ENCODE measurements at places on chromosomes 11 and 22.
A peak's percentile ranks its signal among the peaks of the same experiment; 100 is the strongest.

DNA sequence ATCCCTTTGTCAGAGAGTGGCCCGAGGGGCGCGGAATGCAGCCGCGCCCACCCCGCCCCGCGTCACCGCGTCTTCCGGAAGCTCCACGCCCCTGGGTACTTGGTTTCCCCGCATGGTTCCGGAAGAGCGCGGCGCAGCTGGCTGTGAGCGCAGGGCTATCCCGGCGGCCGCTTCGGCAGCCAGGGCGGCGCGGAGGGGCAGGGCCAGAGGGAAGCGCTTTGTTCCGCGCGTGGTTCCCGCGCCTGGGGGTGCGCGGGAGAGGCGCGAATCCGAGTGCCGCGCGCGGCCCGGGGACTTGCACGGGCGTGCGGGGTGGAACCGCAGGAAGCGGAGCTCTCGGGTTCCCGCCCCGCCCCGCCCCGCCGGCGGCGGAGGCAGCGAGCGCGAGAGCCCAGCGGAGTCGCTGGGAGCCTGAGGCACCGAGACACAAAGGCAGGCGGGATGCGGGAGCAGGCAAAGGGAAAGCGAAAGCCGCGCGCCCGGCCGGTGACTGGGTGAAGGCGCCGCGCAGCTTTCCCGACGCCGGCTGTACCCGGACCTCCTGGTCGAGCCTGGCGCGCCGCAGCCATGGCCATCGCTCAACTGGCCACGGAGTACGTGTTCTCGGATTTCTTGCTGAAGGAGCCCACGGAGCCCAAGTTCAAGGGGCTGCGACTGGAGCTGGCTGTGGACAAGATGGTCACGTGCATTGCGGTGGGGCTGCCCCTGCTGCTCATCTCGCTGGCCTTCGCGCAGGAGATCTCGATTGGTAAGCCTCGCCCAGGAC is at the start of gene PANX1:
PANX1 (plus strand) TSS at position 96 of the 766 bp plus-strand sequence; CDS start at position 568, 472 bp downstream.
- DNase-seq = peak; percentile 79

DNA sequence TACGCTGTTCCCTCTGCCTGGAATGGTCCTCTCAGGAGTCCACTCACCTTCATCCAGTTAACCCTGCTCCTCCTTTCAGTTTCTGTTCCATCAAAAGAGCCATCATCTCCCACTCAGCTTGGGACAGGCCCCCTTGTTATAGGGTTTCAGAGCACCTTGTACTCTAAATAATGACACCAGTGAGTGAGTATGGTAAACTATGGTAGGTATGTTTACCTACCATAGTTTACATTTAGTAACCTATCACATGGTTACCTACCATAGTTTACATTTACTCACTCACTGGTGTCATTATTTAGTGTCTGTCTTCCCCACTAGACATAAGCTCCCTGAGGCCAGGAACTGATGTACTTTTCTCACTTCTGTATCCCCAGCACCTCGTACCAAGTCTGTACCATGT is 130.2 kb upstream of the SESN3 start:
- DNase-seq = no peak

DNA sequence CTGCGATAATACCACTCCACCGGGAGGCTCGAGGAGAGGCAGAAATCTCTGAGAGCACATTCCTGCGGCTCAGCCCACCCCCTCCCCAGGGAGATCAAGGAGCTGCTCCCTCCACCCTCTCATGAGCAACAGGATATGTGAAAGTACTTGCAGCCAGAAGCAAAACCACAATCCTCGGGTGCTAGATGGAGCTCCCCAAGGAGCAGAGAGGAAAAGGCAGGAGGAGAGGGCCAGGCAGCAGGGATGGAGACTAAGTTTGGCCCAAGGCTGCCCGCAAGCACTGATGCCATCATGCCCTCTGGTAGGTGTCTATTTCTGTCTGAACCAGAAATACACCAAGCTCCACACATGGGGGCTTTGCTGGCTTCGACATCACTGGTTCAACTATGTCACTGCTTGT is 22.3 kb downstream of the VPS37C start:
- DNase-seq = peak; percentile 86

DNA sequence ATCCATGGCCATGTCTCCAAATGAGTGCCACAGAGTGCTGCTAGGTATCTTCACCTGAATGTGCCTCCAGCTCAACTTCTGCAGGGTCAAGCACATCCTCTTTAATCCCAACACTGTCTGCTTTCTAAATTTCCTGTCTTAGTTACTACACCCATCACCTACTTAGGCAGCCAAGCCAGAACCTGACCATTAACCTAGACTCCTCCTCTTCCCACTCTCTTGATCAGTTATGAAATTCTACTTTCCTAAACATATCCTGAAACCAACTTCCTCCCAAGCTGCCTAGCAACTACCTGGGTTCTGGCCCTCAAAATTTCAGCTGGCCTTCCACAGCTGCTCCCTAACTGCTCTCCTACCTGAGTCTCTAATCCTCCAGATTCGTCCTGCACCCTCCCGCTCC is 22.7 kb downstream of the CADM1 start:
- no peak for DNase-seq

GRCh38 chr22:36911887-36912661 is 1.4 kb upstream of the CSF2RB start:
- peak; percentile 69 for DNase-seq

GRCh38 chr11:15829312-15829711 is 527.0 kb downstream of the SOX6 start:
- no peak for DNase-seq

- DNase-seq = no peak
Observed at GRCh38 chr11:25710975-25711374, 621.0 kb upstream of the ANO3 start.

DNA sequence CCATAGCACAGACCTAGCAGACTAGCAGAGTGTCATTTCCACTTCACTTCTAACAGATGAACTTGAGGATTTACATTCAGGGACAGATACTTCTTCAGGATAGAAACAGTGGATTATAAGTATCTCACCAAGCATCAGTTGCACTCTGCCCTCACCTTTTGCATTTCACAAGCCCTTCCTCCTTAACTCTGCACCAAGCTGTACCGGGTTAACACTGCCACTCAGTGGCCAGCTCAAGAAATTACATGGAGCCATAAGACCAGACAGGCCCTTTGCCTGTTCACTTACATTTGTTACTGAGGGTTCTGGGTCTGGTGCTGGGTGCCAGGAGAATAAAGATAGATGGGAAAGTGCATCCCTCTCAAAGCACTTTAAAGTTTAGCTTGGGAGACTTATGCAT is 309.8 kb downstream of the SHANK2 start:
- DNase-seq = no peak

DNA sequence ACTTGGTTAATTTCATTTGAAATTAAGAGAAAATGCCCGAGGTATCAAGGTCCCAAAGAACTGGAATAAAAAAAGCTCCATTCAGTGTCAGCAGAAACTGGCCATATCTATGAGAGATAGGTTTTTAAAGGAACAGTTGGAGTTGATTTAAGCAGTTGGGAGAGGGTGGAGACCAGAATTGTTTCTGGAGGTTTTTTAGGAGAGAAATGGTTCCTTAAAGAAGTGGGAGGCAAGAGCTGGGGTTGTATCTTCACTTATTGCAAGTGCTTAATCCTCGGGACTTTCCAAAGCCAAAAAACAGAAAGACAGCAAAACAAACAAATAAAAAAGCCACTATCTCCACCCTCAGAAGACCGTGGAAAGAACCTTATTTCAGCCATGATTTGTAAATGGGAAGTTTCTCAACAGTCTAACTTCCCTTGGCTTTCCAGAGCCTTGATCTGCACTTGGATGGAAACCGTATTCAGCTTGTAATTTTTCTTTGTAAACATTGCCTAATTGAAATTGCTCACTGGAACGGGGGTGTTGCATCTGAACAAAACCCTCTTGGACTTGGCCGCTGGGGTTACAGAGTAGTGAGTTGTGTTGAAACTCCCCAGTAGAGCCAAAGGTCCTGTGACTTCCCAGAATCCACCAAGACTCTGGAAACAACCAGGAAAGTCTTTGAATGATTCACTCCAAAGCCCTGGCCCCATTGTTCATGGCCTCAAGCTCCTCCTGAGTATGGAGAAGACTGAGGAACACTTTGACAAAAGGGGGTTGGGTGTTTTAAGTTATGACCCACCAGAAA is 115.6 kb downstream of the SLC1A2 start:
- DNase-seq = peak; percentile 95

GRCh38 chr11:111604392-111605009 is 2.3 kb downstream of the SIK2 start:
- peak; percentile 39 for DNase-seq

DNA sequence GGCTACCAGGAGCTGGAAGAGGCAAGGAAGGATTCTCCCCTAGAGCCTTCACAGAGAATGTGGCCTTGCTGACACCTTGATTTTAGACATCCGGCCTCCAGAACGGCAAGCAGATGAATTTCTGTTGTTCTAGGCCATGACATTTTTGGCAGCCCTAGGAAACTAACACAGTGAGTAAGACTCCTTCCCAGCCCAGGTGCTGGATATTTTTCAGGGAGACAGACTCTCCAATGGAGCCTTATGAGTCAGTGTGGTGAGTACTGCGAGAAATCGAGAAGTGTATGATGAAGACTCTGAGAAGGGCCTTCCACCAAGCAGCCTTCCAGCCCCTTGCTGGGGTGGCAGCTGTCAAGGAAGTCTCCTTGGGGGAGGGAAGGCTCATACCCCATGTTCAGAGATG is 114.4 kb downstream of the OSBP2 start:
- peak; percentile 19 for DNase-seq

DNA sequence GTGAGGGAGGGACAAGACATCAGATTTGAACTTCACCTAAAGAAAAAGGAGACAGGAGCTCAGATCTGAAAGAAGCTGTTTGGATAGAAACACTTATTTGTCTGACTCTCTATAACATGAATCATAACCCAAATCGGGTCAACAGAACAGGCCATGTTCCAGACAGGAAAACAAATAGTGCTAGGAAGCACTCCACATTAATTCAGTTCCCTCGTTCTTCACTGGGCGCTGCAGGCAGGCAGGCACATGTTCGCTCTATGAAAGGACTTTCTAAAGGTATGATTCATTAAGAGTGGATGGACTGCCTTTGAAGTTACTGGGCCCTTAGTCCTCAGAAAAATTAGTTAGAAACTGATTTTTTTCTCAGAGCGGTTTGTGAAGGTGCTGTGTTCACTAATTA is 137.5 kb upstream of the TRPC6 start:
- no peak for DNase-seq

- DNase-seq = no peak
Observed at GRCh38 chr22:32776802-32777201, 24.7 kb upstream of the TIMP3 start.

DNA sequence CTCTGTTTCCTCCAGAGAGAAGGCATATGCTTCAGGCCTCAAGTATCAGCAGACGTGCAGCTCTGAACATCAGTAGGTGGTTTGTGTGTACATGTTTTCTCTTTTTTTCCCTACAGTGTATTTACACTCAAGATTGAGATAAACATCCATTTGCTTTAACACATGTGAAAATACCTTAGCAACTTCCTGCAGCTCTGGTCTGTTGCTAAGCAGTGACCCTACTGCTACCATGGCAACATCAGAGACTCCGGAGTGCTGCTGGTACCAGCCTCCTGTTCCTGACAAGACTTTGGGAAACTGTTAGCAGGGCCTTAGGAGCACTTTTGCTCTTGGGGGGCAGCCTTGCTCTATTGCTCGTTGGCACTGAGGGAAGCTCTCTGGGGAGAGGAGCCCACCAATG is 221.2 kb upstream of the PLET1 start:
- DNase-seq = no peak

DNA sequence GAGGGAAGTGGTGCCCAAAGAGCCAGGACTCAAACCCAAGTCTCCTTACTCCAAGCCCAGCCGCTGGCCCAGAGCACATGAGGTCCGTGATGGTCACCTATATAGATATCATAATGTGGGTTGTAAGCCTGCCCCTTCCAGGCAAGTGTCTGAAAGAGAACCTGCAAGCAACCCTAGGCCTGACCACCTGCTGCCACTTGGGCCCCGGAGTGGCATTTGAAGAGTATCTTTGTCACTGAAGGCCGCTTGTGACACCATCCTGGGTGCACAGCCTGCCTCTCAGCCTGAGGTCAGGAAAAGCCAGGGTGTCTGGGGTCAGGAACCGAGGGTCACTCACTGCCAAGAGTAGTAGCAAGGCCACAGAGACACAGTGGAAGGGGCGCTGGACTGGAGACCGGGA is 32.4 kb downstream of the OTOG start:
- DNase-seq = no peak

- peak; percentile 60 for DNase-seq
Observed at GRCh38 chr22:49827853-49828598, at the start of gene BRD1. TSS of gene BRD1 (minus strand) at chr22:49827873. CDS start at chr22:49824317, 3,556 bp downstream.

- no peak for DNase-seq
Observed at GRCh38 chr11:46347637-46348311, 511 bp downstream of the DGKZ start.

- no peak for DNase-seq
Observed at GRCh38 chr11:131662317-131662972, 292.0 kb downstream of the NTM start.

GRCh38 chr11:64686466-64687170 is 36.4 kb downstream of the NRXN2 start:
- DNase-seq = no peak

DNA sequence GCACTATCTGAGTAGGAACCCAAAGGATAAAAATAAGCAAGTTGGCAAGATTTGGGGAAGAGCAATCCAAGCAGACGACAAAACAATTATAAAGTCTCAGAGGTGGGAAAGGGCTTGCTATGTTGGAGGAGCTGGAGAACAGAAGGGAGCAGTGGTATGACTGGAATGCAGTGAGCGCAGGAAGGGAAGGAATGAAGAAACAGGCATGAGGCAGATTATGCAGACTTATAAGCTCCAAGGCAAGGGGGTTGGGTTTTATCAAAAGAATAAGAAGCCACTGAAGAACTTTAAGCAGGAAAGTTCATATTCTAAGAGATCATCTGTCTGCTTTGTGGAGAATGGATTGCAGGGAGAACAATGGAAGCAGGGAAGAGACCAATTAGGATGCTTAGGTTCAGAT is 31.7 kb downstream of the PGM2L1 start:
- DNase-seq = peak; percentile 90

DNA sequence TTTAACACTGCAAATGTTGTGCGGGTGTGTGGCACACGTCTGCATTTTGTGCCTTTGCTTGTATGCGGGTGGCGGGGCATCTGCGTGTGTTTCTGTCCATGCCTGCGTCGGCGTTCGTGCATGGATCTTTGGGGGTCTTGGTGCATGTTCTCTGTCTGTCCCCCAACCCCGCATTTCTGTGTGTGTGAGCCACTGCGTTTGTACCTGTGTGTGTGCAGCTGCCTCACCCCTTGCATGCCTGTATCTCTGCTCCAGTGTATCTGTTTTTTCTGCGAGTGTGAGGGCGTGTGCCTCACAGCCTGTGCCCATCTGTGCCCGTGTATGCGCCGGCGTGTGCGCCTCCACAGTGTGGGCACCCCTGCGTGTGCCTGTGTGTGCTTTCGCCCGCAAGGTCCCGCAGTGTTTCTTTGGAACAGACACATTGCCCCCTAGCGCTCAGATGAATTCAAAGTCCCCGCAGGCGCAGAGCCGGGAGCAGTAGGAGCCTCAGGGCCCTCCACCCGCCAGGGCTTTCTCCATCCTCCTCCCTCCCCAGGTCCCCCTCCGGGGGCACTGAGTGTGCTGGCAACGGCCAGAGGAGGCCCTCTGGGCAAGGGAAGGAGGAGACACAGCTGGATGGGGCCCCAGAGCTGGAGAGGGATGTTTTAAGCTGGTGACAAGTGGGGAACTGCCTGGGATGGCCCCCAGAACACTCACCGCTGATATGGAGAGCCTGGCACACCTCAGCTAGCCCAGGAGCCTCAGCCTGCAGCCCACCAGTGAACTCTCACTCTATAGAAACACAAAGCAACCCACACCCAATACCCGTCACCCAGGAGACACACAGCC is 3.1 kb upstream of the MN1 start:
- peak; percentile 70 for DNase-seq

All from AG10803 (cell line).